Spleen (tissue), 13 donors: ENCODE measurements at places on chromosomes 2 and 18. TPM values are rescaled to one million over a fixed set of nuclear protein-coding genes. Genes with fewer than 3 reads are reported as not detected.

MZT2B gene
- 55.3 TPM for total RNA-seq

ESCO1 gene
- 22.8 TPM for total RNA-seq

CAPN13 gene
- not detected for total RNA-seq

GPR155 gene
- 11.6 TPM for total RNA-seq

SLC19A3 gene
- total RNA-seq: not detected

HOXD10 gene
- not detected for total RNA-seq

GPR39 gene
- not detected for total RNA-seq

TET3 gene
- 24.0 TPM for total RNA-seq

POTEI gene
- not detected for total RNA-seq

CNNM4 gene
- total RNA-seq: 6.9 TPM

GRCh38 chr2:39701137-39701536 is 35.4 kb downstream of the TMEM178A start:
- H3K27ac ChIP-seq: no peak overlapping the region
- no peaks in the 10 kb centered on the region for H3K36me3 ChIP-seq
- H3K4me1 ChIP-seq: no peaks in the 10 kb centered on the region
- no peaks in the 10 kb centered on the region for H3K27me3 ChIP-seq

DNA sequence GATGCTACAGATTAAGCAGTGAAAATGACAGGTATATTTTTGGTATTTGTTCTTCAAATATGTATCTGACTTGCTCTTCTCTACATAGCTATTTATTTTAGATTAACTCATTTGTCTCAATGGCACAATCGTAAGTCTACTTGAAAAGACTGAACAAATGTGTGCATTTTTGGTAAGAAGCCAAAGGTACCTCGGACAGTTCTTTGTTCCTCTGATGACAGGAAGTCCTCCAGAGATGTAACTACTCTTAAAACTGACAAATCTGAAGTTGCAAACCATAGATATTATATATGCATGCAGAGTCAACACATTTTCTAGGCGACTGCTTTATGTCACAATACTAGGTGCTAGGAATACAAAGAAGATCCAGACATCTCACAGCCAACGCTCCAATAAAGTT is 36.7 kb downstream of the NDUFAF7 start:
- H3K4me3 ChIP-seq: no peak overlapping the region
- no peaks in the 10 kb centered on the region for H3K27me3 ChIP-seq
- DNase-seq: no peak
- H3K27ac ChIP-seq: no peak overlapping the region
- no peaks in the 10 kb centered on the region for H3K4me1 ChIP-seq

GRCh38 chr2:111239107-111239506 is 118.4 kb downstream of the BCL2L11 start:
- no peaks in the 10 kb centered on the region for H3K36me3 ChIP-seq
- H3K27me3 ChIP-seq: no peaks in the 10 kb centered on the region
- no peak overlapping the region for H3K4me3 ChIP-seq
- no peaks in the 10 kb centered on the region for H3K4me1 ChIP-seq

DNA sequence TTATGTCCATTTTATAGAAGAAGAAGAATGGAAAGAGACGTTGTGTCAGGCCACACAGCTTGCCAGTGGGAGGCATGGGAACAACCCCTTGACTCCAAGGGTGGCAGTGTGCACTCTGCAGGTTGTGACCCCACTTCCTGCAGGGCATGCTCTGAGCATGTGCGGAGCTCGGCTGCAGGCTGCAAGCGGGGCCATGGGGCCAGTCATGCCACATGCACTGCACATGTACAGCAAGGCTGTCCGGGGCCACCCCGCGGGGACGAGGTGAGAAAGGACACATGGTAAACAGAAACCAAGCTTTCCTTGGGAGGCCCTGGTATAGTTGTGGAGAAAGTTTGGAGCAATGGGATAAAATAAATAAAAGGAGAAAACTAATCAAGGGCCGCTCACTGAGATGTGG is 47.4 kb upstream of the DNMT3A start:
- no peak overlapping the region for H3K4me3 ChIP-seq
- DNase-seq: no peak
- H3K27me3 ChIP-seq: no peaks in the 10 kb centered on the region
- no peak overlapping the region for H3K27ac ChIP-seq

DNA sequence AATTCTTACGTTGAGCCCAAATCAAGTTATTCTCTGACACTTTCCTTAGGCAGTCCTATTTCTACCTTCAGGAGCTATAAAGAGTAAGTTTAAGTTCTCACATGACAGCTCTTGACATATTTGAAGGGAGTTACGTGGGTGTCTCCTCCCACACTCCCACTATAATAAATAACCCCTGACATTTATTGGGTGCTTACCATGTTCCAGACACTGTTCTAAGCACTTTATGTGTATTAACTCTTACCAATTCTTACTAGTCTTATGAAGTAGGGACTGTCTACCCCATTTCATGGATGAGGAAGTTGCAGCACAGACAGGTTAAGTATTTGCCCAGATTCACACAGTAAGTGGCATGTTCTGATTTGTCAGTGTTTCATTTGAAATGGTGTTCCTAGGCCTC is 17.9 kb downstream of the PLCL1 start:
- no peaks in the 10 kb centered on the region for H3K36me3 ChIP-seq
- DNase-seq: no peak
- H3K27ac ChIP-seq: no peak overlapping the region

GRCh38 chr18:6994056-6994770 is 123.4 kb downstream of the LAMA1 start:
- H3K27me3 ChIP-seq: no peaks in the 10 kb centered on the region
- H3K36me3 ChIP-seq: no peaks in the 10 kb centered on the region
- DNase-seq: no peak
- H3K4me3 ChIP-seq: no peak overlapping the region
- H3K4me1 ChIP-seq: no peaks in the 10 kb centered on the region
- no peak overlapping the region for H3K27ac ChIP-seq

- H3K27ac ChIP-seq: no peak overlapping the region
- H3K36me3 ChIP-seq: no peaks in the 10 kb centered on the region
- H3K27me3 ChIP-seq: no peaks in the 10 kb centered on the region
- no peak overlapping the region for H3K4me3 ChIP-seq
- DNase-seq: no peak
Observed at GRCh38 chr2:236367506-236368289, 103.5 kb upstream of the ASB18 start.

GRCh38 chr18:60413944-60414547 is 41.5 kb upstream of the MC4R start:
- no peaks in the 10 kb centered on the region for H3K4me1 ChIP-seq
- H3K4me3 ChIP-seq: no peak overlapping the region
- no peak overlapping the region for H3K27ac ChIP-seq
- H3K27me3 ChIP-seq: no peaks in the 10 kb centered on the region
- no peak for DNase-seq

GRCh38 chr18:62210138-62210537 is 23.1 kb downstream of the RELCH start:
- DNase-seq: no peak
- no peak overlapping the region for H3K27ac ChIP-seq
- peaks cover 6% of the 10 kb centered on the region for H3K36me3 ChIP-seq
- H3K4me1 ChIP-seq: no peaks in the 10 kb centered on the region

DNA sequence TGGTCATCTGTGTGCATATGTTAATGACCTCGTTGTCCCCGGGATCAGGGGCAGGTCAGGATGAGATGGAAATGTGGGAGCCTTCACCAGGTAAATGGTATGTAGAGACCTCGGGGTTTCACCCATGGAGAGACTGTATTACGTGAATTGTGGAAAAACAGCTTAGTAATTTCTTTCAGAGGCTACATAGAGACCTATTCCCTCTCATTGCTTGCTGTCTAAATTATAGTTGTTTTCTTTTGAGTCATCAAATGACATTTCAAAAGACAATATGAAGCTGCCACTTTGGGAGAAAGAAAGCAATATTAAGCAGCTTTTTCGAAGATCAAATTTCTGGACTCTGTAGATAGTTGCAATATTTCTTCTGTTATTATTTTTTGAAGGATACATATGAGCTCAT is 20.4 kb downstream of the ADAM23 start:
- H3K36me3 ChIP-seq: no peaks in the 10 kb centered on the region
- no peaks in the 10 kb centered on the region for H3K4me1 ChIP-seq
- no peak overlapping the region for H3K4me3 ChIP-seq
- no peaks in the 10 kb centered on the region for H3K27me3 ChIP-seq
- no peak overlapping the region for H3K27ac ChIP-seq

DNA sequence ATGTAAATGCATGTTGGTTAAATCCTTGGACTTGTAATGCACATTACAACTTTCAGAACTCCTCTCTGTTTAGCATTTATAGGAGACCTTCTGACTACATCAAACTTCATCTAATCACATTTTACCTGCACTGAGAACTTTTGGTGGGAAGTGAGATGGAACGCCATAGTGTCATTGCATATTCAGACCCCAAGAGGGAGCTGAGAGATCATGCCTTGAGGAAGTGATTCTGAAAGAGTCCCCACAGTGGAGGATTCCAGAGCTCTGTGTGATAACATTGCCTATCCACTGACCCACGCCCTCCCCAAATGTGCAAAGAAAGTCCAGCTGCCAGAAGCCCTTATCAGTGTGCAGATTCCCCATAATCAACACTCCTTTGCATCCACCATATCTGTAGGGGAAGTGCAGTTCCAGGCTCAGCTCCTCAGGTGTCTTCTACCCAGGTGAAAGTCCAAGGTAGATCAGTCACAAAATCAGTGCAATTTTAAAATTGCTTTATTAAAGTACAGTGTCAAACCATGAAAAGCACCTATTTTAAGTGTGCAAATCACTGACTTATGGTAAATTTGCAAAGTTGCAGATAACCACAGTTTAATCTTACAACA is 212.4 kb downstream of the RPIA start:
- H3K4me3 ChIP-seq: no peak overlapping the region
- no peaks in the 10 kb centered on the region for H3K36me3 ChIP-seq
- no peak for DNase-seq
- no peak overlapping the region for H3K27ac ChIP-seq
- no peaks in the 10 kb centered on the region for H3K27me3 ChIP-seq

GRCh38 chr2:75098856-75099255 is 100.5 kb downstream of the TACR1 start:
- no peak overlapping the region for H3K27ac ChIP-seq
- no peaks in the 10 kb centered on the region for H3K27me3 ChIP-seq
- H3K4me1 ChIP-seq: no peaks in the 10 kb centered on the region
- H3K36me3 ChIP-seq: no peaks in the 10 kb centered on the region
- H3K4me3 ChIP-seq: no peak overlapping the region
- DNase-seq: no peak

GRCh38 chr18:11115276-11115675 is 34.1 kb downstream of the PIEZO2 start:
- no peaks in the 10 kb centered on the region for H3K36me3 ChIP-seq
- no peak for DNase-seq
- no peak overlapping the region for H3K27ac ChIP-seq
- no peaks in the 10 kb centered on the region for H3K4me1 ChIP-seq
- H3K4me3 ChIP-seq: no peak overlapping the region
- no peaks in the 10 kb centered on the region for H3K27me3 ChIP-seq

DNA sequence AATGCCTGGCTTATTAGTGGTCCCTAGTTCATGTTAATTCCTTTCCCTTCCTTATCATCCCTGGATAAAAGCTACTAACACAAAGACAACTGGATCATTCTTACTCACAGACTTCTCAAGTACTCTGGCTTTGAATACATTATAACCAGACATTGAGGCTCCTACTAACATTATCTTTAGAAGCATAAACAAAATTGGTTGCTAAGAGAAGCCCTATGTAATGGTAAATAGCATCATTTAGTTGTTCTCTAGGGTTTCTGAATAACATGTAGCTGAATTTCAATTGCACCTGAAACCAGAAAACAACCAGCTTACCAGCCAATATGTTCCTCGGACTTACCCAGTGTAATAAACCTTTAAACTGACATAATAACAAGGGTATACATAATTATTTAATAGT is 114.1 kb upstream of the NCKAP5 start:
- no peak for DNase-seq
- H3K27me3 ChIP-seq: no peaks in the 10 kb centered on the region
- no peak overlapping the region for H3K27ac ChIP-seq
- H3K4me3 ChIP-seq: no peak overlapping the region
